CD4-positive, alpha-beta T cell treated with Interleukin-15 for 1 hour (primary cell): ENCODE measurements at places on chromosomes 1 and 21.

DNA sequence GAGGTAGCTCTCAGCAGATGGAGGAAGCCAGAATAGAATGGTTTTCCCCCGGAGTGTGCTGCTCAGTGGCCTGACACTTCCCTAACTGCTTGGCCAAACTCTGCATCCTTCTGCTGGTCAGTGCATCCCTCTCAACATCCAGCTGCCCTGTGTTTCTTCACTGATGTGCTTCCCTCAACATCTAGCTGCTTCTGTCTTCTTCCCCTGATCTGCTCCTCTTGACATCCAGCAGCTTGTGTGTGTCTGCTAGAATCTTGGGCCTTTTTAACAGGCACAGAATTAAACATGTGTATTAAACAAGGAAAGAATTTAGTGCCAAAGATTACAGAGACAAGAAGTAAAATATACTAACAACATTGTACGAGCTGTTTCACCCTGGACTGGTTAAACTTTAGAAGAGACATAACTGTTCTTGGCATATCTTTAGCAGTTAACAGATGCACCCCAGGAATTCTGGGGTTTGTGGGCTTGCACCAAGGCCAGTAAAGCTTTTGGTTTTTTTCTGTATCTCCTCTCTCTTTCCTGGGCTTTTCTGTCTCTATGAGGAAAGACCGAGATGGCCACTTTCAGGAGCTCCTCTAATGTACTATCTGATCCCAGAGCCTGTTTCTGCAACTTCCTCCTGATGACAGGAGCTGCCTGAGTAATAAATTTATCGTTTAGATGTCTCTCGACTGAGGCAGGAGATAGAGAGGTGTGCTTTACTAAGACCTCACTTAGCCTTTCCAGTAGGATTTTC is 34.8 kb upstream of the HSD3B1 start:
- DNase-seq = no peak

DNA sequence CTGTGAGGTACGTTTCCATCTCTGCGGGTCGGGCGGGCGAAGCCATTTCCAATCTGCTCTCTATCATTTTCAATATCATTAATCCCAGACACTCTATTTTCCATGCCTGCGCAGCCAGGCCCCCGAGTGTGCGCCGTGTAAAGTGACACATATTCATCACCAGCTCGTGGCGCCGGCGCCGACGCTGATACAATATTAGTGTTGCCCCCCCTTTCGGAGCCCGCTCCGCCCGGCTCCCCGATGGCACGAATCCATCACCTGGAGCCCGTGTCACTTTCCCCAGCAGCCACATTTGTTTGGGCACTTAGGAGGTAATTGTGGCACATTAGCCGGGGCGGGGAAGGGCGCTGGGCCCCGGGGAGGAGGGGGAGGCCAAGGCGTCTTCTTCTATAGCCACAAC is 33.7 kb upstream of the DMBX1 start:
- DNase-seq = no peak

GRCh38 chr1:240644732-240645131 is 32.8 kb upstream of the GREM2 start:
- no peak for DNase-seq

- DNase-seq = no peak
These were observed 161.3 kb downstream of the CLEC20A start for GRCh38 chr1:178335426-178335825.

DNA sequence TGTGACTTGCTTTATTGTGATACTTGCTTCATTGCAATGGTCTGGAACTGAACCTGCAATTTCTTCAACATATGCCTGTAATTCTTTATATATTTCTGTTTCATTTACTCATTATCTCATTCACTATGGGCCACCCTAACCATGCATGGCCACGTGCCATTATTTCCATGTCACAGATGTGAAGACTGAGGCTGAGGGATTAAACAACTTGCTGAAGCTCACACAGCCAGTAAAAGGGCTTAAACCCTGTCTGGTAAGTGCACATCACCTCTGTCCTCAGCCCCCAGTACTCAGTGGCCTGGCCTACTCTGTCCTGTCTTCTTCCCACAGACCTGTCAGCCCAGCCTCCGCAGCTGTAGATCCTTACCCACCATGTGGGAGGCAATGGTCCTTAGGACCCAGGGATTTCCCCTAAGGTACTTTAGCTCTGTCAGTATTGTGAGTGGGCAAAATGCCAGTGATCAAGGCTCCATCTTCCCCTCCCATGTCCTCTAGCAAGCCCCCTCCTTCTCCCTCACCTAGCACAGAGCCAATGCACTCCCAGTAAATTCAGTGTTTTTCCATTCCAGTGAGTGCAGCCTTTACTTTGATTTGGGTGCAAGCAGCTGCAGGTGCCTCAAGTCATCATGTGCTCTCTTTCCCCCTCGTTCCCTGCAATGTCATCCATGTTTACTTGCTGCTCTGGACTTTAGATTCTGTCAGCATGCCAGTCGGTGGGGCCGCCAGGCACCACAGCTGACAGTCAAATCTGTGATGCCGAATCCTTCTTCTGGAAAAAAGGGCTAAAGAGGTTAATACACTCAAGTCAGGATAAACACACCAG is 228.2 kb upstream of the PROX1 start:
- no peak for DNase-seq

DNA sequence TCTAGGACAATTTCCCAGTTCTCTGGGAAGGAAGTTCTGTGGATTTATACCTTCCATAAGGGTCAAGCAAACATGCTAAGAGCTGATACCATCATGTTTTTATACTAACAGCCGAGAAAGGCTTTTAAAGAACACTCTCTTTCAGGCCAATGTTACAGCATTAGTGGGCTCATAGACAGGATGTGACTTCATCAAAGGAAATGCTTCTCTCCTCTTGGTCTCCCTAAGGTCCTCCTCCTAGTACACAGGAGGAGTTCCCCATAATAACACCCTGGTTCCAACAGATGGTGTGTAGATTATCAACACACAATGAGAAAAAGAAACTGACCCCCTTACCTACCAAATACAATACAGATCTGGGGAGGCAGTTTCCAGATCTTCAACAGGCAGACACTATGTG is 26.7 kb upstream of the GLIS1 start:
- DNase-seq = no peak

DNA sequence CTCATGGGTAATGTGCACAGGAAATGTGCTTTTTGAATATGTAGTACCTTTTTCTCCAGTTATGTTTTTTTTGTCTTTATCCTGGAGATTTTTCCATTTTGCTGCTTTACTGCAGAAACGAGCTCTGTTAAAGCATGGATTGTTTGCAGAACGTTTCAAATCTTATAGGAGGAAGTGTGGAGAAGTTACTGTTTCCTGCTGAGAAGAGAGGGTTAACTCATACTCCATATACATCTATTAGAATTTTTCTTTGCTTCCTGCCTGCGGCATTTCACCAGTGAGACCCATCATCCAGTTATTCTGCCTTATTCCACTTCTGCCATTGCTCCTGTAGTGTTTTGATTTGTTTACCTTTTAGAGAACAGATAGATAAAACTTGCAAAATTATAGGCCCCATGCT is 2.0 kb downstream of the RPRD2 start:
- DNase-seq = no peak

- DNase-seq = no peak
These were observed 2603.7 kb upstream of the TPTE start for GRCh38 chr21:7917729-7918128.

GRCh38 chr1:187010571-187011309 is 182.0 kb downstream of the PLA2G4A start:
- DNase-seq = no peak

- DNase-seq = no peak
These were observed 81.3 kb downstream of the CDC14A start for GRCh38 chr1:100433563-100433962.

GRCh38 chr21:34020005-34020847 is 53.2 kb upstream of the MRPS6 start:
- DNase-seq = peak; percentile 31

DNA sequence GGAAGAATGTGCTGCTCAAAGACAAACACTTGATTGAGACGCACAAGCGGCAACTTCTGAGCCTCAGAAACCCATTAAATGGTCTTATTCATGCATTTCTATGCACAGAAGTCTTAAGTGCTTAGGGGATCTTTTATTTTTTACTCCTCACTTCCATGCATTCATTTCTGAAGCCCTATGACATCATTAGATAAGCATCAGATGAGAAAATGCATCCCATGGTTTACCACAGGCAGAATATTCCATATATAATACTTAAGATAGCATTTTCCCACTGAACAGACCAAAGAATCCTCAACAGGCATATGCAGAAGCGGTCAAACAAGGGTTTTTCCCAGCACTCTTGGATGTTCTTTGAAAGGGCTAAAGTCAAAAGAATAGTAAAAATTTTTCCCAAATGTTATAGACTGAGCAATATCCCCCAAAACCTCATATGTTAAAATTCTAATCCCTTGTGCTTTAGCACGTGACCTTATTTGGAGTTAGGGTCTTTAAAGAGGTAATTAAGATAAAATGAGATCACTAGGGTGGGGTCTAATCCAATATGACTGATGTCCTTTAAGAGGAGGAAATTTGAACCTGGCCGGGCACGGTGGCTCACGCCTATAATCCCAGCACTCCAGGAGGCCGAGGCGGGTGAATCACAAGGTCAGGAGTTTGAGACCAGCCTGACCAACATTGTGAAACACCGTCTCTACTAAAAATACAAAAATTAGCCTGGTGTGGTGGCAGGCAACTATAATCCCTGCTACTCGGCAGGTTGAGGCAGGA is 22.6 kb upstream of the FAM89A start:
- DNase-seq = no peak

GRCh38 chr1:60345621-60346020 is 272.1 kb upstream of the C1orf87 start:
- no peak for DNase-seq

GRCh38 chr1:216785737-216786136 is 62.5 kb upstream of the ESRRG start:
- no peak for DNase-seq

GRCh38 chr1:100930494-100930893 is 34.6 kb downstream of the SLC30A7 start:
- DNase-seq = no peak
